ENCODE measurements at places on chromosomes 2 and 18. TPM values are rescaled to one million over a fixed set of nuclear protein-coding genes. Genes with fewer than 3 reads are reported as not detected.

Gene MZT2B
- total RNA-seq, result 227 TPM

Gene EN1
- not detected for total RNA-seq

Gene AGXT
- total RNA-seq, result not detected

Gene GPR39
- total RNA-seq, result not detected

Gene TMEFF2
- not detected for total RNA-seq

Gene UGT1A4
- total RNA-seq, result not detected

Gene TMEM17
- total RNA-seq, result not detected

DNA sequence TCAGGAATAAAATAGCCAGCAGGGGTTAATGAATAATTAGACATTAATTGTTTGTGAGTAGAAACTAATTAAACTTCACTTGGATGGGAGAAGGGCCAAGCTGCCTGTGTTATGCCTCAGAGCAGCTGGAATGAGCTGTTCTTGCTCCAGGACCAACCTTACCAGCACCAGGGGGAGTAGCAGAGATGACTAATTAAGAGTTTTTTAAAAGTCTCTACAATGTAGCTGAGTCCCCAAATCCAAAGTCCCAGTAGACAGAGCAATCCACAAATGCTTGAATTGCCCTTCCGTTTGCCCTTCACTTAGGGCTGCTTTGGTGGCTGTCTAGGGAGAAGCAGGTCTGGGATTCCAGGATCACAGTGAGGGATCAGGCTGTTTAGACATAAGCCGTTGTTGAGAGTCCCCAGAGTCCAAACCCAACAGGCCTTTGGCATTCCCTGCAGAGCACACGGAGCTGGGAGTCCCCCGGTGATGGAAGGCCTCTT lies 59.4 kb downstream of the RHOB start:
- DNase-seq, result no peak

GRCh38 chr18:23337599-23338444 lies 115.3 kb upstream of the RIOK3 start:
- DNase-seq, result no peak

GRCh38 chr18:49874238-49874637 lies 60.9 kb upstream of the ACAA2 start:
- DNase-seq, result no peak

DNA sequence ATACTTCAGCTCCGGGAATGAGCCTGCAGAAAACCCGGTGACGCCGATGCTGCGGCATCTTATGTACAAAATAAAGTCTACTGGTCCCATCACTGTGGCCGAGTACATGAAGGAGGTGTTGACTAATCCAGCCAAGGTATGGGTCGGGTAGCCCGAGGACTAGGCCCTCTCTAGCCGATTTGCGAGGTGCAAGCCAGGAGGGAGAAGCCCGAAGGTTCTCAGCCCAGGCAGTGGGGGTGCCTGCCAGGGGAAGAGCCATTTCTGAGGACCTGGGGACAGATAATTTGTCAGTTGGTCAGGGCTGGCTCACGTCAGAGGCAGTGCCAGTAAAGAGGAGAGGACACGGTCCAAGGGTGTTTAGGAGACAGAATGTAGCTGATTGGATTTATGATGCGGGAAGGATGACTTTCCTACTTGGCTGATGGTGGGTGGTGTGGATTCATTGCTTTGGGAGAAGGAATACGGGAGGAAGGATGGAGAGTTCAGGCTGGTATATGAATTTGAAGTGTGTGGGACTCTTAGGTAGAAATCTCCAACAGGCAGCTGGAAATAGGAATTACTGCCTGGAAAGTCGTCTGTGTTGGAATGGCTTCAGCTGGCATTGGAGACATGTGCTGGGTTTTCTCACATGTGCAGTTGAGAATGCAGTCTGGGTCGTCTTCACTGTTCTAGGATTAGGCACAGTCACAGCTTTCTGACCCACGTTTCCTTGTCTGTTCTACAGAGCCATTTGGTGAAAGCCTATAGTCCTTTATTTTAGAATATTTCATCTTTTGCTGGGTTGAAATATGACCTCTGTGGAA lies 874 bp downstream of the NDUFAF7 start:
- DNase-seq, result peak; percentile 32

GRCh38 chr2:151637271-151637781 lies 97.0 kb downstream of the NEB start:
- peak; percentile 64 for DNase-seq

DNA sequence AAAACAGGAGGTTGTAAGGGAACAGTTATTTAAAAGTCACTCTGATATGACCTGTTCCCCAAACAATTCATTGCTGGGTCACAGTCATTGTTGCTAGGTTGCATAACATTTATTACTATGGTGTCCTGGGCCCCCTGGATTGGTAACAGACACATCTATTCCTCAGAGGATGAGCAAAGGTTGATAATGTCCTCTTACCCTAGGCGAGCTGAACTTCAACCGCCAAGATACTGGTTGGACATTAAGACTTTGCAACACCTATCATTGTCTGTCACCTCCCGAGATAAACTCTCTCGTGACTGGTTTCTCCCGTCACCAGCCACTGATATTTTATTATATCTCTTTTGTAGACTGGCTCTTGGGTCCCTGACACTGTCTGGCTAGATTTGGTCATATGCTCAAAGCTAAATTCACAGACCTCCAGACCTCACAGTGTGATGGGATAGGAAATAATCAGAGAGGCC lies 361.3 kb downstream of the ZNF521 start:
- DNase-seq, result no peak

DNA sequence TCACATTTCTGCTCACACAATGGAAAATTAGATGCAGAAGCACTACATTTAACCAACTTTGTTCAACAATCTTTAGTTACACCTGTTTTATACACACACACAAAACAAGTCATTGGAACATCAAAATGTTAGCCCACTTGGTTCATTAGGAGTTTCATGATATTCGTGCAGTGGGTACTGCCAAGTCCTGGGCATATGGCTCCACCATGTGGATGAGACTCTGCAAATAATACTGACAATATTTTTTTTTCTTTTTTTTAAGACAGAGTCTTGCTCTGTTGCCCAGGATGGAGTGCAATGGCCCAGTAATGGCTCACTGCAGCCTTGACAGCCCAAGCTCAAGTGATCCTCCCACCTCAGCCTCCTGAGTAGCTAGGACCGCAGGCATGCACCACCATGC lies 34.5 kb upstream of the GRB14 start:
- DNase-seq, result no peak

GRCh38 chr2:189660803-189661147 lies 484 bp upstream of the ASNSD1 start:
- no peak for DNase-seq

DNA sequence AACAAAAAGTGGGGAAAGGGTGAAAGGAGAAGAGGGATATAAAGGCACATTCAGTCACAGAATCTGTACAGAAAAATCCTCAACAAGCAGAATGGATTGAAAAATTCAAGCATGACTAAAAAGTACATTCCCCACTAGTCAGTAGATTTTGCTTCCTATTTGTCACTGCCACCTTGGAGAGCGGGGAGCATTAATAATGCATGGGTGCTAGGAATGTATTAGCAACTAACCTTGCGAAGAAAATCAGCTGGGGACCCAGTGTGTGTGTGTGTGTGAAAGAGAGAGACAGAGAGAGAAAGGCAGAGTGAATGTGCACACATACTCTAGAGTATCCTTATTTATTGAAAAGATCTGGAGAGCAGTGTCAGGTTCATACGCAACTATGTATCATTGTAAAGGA lies 968.7 kb upstream of the ZEB2 start:
- DNase-seq, result no peak

DNA sequence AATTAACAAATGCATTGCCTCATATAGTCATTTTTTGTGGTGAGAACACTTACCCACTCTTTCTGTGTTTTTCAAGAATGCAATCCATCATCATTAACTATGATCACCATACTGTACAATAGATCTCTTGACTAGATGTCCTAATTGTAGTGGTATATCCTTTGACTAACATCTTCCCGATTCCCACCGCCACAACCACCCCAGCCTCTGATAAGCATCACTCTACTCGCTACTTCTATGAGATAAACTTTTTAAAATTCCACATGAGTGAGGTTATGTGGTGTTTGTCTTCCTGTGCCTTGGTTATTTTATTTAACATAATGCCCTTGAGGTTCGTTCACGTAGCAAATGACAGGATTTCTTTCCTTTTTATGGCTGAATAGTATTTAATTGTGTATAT lies 6.6 kb downstream of the VWA3B start:
- DNase-seq, result no peak

DNA sequence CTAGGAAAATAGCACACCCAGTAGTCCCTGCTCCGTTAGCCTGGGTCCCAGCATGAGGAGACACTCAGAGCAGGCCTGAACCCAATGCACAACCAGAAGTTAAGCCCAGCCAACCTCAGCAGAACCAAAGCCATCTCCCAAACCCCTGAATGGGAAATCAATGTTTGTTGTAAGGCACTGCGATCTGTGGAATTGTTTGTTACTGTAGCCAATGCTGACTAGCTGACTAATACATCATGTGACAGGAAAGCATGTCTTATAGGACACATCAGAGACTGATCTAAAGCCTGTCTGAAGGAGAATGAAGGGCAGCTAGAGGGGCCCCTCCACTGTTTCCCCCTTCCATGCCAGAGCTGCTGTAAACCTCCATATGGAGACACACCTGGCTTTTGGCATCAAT lies 96.4 kb downstream of the MARCHF4 start:
- no peak for DNase-seq
